PC-3 (cell line): ENCODE measurements at places on chromosomes 5 and 9.

- no peak for DNase-seq
- H3K36me3 ChIP-seq, result no peaks in the 10 kb centered on the region
- H3K27me3 ChIP-seq, result no peaks in the 10 kb centered on the region
- no peaks in the 10 kb centered on the region for H3K4me1 ChIP-seq
Measured at GRCh38 chr5:159601216-159601615, 270.9 kb upstream of the IL12B start.

GRCh38 chr9:129838707-129839259, 3.5 kb downstream of the USP20 start:
- H3K4me1 ChIP-seq, result peaks cover 31% of the 10 kb centered on the region
- peak overlapping the region; percentile 31; the same call in 1 of the 2 replicates for H3K4me3 ChIP-seq
- H3K36me3 ChIP-seq, result no peaks in the 10 kb centered on the region
- H3K27me3 ChIP-seq, result no peaks in the 10 kb centered on the region

DNA sequence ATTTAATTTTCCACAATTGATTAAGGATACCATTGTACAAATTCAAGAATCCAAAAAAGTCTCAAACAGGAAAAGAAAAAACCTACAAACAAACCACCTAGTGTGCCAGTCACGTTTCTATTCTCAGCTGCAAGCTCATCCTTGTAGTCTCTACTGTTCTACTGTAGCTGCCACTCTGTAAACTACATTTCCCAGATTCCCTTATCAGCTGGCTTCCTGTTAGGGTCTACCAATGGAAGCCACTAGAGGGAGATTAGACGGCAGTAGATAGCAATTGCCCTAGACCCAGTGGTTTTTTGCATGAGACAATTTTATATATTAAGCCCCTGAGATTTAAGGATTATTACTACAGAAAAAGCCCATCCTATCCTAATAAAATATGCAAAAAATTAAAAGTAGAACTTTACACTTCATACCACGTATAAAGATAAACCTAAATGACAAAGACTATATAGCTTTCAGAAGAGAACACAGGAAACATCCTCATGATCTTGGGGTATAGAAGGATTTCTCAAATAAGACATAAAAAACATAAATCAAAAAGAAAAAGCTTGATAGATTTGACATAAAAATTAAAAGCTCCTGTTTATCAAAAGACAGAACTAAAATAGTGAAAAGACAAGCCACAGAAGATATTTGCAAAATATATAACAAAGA, 37.4 kb downstream of the P4HA2 start:
- H3K27me3 ChIP-seq, result no peaks in the 10 kb centered on the region
- H3K4me3 ChIP-seq, result no peak overlapping the region
- no peak overlapping the region for H3K27ac ChIP-seq
- H3K4me1 ChIP-seq, result no peaks in the 10 kb centered on the region

DNA sequence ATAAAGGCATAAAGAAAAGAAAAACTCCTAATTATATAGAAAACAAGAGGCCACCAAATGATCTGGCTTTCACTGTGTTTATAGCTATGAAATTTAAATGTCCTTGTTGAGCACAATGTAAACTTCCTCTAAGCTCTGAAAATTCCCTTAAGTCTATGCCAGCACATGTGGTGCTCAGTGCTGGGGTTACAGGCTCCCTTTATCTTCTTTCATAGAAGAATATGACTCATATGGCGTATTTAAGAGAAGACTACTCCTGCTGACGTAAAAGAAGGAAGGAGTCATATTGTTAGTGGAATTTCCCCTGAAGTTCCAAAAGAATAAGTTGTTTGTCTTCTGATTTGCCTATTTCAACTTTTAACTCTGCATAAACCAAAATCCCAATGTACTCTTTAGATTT, 30.4 kb downstream of the RNF145 start:
- H3K4me1 ChIP-seq, result peaks cover 47% of the 10 kb centered on the region
- no peak overlapping the region for H3K4me3 ChIP-seq
- peak; percentile 81 for DNase-seq
- no peaks in the 10 kb centered on the region; the same call in 1 of the 2 replicates for H3K36me3 ChIP-seq
- no peaks in the 10 kb centered on the region for H3K27me3 ChIP-seq
- peak overlapping the region; percentile 98 for H3K27ac ChIP-seq

DNA sequence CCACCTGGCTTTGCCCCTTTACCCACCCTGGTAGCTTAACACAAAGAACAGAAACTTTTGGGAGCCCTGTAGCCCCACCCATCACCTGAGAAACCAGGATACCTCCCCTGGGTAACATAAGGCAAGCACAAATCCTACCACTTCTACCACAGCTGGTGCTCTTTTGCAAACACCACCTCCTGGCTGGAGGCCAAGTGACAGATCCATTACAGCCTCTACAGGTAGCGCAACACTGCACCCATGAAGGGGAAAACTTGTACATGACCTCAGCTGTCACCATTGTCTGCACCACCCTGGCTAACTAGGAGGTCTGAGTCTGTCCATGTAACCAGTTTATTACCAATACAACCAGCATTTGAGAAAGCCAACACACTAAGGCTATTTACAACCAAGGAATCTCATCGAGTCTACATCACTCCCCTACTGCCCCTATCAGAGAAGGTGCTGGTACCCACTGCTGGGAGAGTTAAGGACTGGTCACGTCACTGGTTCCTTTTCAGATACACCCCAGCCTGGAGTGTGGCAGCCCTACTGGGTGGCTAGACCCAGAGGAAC, 128.6 kb downstream of the PJA2 start:
- no peak for DNase-seq
- H3K4me1 ChIP-seq, result no peaks in the 10 kb centered on the region
- H3K36me3 ChIP-seq, result no peaks in the 10 kb centered on the region
